ENCODE measurements at places on chromosomes 12 and 14. TPM values are rescaled to one million over a fixed set of nuclear protein-coding genes. Genes with fewer than 3 reads are reported as not detected.

GRCh38 chr14:69315301-69315700 is 55.3 kb downstream of the GALNT16 start:
- no peak for DNase-seq

DNA sequence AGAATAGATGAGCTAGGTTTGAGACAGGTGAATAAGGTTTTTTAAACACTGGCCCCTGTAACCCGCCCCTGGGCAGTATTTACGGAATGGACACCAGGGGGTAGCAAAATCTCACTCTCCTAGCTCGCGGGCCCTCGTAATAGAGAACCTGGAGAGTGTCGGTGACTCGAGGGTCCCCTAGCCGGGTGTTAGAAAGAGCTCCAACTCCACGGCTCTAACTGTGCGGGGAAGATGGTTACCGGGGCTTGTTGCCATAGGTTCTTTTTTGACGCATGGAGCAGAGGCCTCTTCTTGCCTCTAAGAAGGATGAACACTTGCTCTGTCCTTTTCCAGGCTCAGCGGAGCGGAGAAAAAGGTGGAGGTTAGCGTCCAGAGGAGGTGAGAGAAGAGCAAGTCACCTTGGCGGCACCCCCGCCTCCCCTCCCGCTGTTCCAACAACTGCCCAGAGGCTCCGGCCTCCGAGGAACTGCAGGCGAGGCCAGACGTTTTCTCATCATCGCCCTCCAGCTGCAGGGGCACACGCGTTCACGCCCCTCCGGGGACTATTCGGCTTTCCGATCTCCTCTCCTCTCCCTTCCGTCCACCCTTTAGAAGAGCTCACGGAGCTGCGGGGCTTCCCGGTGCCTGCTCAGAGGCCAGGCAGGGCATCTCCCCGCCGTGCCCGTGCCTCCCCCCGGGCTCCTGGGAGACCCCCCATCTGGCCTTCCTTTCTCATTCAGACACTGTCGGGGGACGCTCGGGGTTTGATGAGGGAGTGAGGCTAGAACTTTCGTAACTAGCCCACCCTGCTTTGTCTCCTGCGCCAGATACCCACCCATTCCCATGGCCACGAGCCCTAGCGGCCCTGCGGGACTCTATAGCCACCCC is 1.4 kb upstream of the ARHGEF40 start:
- DNase-seq: peak; percentile 31

- DNase-seq: no peak
Measured at GRCh38 chr12:58794859-58795258, 125.4 kb downstream of the LRIG3 start.

GRCh38 chr14:105488781-105489541 is 2.1 kb upstream of the TEDC1 start:
- no peak for DNase-seq

DNA sequence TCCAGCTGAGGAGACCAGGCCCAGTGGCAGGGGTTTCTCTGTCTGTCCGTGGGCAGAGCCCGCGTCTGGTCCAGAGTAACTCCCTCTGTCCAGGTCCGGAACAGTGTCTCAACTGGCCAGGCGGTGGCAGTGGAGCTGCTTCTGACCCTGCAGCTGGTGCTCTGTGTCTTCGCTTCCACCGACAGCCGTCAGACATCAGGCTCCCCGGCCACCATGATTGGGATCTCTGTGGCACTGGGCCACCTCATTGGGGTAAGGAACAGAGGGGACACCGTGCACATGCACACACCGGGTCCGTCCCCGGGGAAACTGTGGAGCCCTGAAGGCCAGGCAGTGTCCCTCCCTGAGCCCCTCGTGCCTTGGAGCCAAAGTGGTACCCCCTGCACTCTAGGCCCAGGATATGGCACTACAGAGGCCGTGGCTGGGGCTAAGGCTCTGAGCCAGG is 1.5 kb downstream of the AQP6 start:
- no peak for DNase-seq

Gene GPR68
- total RNA-seq: 2.5 TPM

DNA sequence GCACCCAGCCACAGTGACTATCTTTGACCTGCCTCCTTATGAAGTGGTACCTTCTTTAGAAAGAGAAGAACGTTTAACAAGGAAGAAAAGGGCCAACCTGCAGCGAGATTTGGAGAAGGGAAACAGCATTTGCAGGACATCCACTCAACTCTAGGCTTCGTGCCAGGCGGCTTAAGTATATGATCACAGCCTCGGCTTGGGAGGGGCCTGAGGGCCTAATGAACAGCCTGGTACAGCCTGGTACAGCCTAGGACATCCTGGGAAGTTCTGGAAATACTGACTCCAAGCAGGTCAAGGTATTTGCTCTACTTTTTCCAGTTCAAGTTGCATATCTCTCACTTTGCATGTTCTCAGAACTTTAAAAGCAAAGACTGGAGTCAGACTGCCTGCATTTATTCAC is 16.1 kb downstream of the HCAR2 start:
- no peak for DNase-seq

Measured in foreskin keratinocyte (primary cell).